Hematopoietic multipotent progenitor cell treated with erythropoietin and hydrocortisone succinate and interleukin-3 and kit ligand, for 17 days (in vitro differentiated cells): ENCODE measurements at places on chromosomes 5 and 9.

DNA sequence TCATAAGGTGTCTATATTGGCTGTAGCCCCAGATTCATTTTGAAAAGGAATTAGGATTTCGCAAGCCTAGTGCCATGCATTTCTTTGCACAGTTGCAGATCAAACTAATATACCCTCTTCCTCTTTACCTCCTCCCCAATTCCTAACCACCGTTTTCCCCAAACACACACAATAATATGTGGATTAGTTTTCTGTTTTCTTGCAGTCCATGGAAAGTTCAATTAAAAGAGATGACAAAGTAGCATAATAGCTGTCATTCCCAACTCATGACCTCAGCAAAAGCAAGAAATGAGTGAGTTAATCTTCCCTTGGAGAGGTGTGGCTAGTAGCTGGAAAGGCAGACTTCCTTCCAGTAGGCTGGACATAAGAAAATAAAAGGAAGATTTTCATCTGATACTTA is 349.1 kb downstream of the TMEM232 start:
- no peak for DNase-seq

GRCh38 chr9:2884308-2884707 is 40.4 kb upstream of the PUM3 start:
- no peak for DNase-seq

- DNase-seq, result no peak
Measured at GRCh38 chr5:61578858-61579503, 246.9 kb downstream of the ZSWIM6 start.

DNA sequence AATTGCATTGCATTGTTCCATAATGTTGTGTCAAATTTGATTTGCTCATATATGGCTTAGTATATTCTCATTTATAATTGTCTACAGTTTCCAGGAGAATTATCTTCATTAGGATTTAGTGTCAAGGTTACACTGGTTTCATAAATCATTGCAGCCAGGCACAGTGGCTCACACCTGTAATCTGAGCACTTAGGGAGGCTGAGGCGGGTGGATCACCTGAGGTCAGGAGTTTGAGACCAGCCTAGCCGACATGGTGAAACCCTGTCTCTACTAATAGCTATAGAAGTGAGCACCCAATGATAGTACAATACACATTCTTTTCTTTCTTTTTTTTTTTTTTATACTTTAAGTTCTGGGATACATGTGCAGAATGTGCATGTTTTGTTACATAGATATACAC is 282.5 kb downstream of the KIAA0825 start:
- no peak for DNase-seq

DNA sequence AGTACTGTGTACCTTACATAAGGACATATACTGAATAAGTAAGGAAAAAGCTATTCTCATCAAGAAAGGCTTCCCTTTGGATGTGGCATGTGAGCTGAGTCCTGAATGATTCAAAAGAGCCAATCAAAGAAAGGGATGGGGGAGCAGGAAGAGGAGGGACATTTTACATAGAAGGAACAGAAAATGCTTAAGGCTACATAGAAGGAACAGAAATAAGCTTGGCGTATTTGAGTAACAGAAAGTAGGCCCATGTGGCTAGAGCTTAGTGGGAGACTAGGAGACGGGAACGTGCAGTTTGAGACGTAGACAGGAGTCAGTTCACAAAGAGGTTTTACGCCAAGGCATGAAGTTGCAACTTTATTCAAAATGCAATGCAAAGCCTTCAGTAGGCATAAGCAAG is 126.3 kb downstream of the CEMIP2 start:
- DNase-seq, result no peak
